Activated naive CD4-positive, alpha-beta T cell treated with anti-CD3 and anti-CD28 coated beads, Interleukin-2, amount 50 U/mL, for 16 hours (primary cell): ENCODE measurements at places on chromosomes 11 and 22.

GRCh38 chr11:69366591-69366990 is 72.6 kb downstream of the MYEOV start:
- DNase-seq: no peak

- DNase-seq: no peak
Measured at GRCh38 chr11:69240332-69241074, 53.5 kb upstream of the MYEOV start.

DNA sequence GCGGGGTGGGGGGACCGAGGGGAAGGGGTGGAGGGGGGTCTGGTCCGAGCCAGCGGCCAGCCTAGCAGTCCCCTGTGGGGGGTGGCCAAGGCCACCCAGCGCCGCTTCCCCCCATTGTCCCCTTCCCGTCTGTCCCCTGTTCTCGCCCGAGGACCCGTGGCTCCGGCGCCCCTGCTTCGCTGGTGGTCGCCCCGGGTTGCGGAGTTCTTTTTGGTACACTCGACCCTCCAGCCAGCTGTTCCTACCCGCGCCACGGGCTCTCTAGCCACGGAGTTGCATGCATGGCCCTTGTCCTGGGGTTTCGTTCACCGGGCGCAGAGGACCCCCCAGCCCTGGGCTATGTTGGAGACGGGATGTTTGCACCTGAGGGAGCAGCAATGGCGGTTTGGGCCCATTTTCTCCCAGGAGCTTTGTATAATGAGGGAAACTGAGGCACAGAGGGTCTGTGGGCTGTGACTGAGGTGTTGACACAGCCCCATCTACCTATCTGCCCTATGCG is 489 bp downstream of the RNF214 start:
- no peak for DNase-seq

- DNase-seq: no peak
Measured at GRCh38 chr11:1932105-1932480, 12.6 kb downstream of the TNNT3 start.

- DNase-seq: no peak
Measured at GRCh38 chr11:74182635-74183034, 11.5 kb downstream of the PPME1 start.

GRCh38 chr11:13193613-13194012 is 84.0 kb upstream of the BMAL1 start:
- DNase-seq: no peak

GRCh38 chr22:34113381-34113780 is 193.1 kb upstream of the LARGE1 start:
- no peak for DNase-seq

GRCh38 chr22:22720201-22720723 is 75.8 kb downstream of the GGTLC2 start:
- DNase-seq: no peak

- no peak for DNase-seq
Measured at GRCh38 chr11:97893612-97894011, 1127.1 kb upstream of the CNTN5 start.
